ENCODE measurements at places on chromosomes 12 and 14.
A peak's percentile ranks its signal among the peaks of the same experiment; 100 is the strongest.

DNA sequence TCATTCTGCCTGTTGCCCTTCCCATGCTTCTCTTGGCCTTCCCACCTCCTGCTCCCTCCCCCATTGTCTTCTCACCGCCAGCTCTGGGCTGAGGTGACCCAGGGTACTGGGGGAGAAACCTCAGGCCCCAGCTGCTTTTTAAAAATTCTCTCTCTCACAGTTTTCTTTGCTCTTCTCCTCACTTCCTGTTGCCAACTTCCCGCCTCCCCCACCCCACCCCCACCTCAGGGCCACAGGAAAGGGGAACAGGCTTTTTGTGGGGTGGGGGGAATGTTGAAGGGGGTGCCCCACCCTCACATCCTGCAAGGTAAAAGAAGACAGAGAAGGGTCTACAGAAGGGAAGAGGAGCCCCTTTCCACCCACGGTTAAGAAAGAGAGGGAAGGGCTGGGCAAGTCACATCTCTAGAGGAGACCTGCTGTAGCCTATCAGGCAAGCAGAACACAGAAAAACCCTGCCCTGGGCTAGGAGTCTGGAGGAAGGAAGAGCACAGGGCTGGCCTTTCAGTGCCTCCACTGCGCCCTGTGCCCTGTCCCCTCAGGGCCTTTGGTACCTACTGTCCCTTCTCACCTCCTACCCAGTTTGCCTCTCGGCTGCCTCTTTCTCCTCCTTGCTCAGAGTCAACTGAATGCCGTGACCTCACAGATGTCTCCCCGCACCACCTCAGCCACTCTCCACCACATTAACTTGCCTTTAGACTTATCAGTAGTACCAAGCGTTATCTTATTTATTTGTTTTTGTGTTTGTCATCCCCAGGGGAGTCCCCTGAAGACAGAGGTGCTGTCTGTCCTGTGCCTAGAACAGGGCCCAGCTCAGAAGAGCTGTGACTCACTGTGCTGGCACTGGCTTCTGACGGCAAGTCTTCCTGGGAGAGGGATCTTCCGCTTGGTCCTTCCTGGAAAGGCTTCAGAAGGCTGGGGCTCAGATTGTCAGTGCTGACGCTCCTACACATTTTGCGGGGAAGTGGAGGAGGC, 1.7 kb downstream of the ARHGAP9 start:
- DNase-seq: peak; percentile 76

GRCh38 chr12:85711735-85712390, 124.3 kb downstream of the RASSF9 start:
- DNase-seq: no peak

GRCh38 chr12:76457010-76457409, 102.6 kb downstream of the OSBPL8 start:
- no peak for DNase-seq

GRCh38 chr14:77200406-77200985, 18.9 kb downstream of the TMEM63C start:
- no peak for DNase-seq

DNA sequence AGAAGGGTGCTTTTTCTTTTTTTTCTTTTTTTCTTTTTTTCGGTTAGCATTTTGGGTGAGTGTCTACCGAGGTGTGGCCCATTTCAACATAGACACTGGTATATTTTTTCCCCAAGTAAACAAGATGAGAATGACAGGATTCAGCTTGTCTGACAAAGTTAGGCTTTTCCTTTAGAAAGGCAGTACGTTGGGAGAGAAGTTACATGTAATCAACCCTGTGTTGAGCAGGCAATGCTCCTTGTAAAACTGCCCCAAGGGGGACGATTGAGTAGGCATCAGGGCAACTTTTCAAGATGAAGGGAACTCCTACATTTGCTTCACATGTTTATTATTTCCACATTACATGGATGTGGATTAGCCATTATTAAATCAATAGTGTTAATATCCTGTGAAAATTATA, 1.7 kb downstream of the EMP1 start:
- no peak for DNase-seq

DNA sequence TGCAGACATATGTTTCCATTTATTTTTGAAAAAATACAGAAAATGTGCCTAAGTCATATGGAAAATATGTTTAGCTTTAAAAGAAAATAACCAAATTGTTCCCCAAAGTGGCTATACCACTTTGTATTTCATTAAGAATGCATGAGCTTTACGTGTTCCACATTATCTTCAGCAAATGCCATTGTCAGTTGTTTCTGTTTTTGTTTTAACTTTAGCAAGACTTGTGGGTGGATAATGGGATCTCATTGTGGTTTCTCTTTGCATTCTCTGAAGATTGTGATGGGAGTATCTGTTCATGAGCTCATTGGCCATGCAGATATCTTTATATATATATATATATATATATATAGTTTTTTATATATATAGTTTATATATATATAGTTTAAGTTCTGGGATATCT, 181.5 kb downstream of the CCER1 start:
- no peak for DNase-seq

DNA sequence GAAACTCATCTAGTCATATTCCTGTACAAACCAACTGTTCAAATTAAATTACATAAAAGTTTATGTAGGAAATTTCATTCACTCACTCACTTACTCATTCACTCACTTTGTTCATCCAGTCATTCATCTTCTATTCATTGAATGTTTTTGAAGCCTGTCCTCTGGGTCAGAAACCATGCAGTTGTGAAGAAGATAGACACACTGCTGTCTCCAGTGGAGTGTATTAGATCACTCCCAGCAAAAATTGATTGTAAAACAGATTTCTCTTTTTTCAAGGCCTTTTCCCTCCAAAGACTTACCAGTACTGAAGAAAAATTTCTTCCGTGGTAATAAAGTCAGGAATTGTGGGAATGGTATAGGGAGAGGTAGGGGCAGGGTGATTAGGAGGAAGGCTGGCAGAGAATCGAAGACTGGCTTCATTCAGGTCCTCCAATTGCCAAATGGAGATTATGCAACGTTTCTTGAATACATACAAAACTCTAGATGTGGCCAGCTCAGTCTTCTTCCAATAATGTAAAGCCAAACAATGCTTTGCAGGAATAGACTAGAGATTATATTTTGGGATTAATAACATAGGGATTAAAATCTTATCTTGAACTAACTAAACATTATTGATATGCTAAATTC, 9.1 kb downstream of the LRRK2 start:
- no peak for DNase-seq

GRCh38 chr12:27460471-27460978, 14.0 kb downstream of the SMCO2 start:
- peak; percentile 82 for DNase-seq

DNA sequence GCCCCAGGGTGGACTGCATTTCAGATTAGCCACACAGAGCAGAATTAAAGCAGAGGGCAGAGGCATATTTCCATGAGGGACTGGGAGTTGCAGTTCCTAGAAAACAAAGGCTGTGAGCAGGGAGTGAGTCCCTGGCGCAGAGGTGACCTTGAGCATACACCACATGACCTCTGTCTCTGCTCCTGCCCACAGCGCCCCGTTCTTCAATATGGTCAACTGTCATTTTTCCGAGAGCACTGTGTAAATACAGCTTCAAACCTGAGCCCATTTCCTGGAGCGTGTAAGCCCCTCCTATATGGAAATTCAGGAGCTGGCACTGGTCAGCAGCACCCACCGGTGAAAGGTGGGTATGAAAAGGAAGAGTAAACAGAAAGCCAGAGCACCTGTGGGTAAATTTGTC, 192.2 kb upstream of the PELI2 start:
- DNase-seq: no peak

DNA sequence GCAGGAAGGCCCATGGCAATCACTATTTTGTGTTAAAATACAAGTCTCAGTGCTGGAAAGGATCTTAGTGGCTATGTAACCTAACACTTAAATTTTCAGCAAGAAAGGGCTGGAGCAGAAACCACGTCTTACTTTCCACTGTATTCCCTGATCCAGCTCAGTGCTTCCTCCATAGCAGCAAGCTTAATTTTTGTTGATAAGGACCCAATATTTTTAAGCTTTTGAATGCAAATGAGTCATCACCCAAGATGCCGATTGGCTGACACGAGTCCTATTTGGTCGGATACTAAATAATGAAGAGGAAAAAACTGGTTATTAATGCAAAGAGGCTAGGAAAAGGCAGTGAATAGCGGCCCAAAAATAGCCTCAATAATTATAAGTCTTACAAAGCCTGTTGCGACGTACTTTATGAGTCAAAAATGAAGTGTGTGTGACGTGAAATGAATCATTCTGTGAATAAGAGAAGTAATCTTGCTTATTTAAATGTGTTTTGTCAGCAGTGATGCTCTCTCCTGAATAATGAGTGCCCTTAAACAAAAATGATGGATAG, 46.9 kb upstream of the IGF1 start:
- no peak for DNase-seq

DNA sequence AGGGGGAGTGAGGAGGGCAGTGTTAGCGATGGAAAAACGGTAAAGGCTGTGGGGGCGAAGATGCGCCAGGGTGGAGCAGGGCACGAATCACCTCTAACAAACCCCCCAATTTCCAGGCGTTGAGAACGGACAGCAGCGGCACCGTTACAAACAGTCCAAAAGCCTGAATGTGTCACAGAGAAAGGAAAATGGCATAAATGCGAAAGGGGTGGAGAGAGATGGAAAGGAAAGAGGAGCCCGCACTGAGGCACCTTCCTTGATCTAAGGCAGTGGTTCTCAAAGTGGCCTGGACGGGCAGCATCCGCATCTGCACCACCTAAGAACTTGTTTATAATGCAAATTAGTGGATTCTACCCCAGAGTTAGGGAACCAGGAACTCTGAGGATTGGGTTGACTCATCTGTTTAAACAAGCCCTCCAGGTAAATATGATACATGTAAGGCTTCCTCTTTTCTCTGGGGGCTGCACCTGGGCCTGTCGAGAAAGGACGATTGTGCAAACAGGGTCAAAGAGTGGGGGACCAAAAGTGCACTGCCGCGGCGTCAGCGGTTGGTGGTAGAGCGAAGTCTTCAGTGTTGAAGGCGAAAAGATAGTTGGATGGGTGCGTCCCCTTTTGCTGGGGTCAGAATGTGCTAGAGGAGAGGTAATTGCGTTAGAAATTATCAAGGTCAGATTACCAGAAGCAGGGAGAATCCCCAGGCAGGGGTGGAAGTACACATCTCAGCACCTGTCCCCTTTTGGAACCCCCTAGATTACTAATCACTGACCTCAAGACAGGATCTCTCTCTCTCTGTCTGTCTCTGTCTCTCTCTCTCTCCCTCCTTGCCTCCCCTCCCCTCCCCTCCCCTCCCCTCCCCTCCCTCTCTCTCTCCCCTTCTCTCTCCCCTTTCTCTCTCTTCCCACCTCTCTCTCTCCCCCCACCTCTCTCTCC, 1.3 kb upstream of the KCNH5 start:
- DNase-seq: no peak

DNA sequence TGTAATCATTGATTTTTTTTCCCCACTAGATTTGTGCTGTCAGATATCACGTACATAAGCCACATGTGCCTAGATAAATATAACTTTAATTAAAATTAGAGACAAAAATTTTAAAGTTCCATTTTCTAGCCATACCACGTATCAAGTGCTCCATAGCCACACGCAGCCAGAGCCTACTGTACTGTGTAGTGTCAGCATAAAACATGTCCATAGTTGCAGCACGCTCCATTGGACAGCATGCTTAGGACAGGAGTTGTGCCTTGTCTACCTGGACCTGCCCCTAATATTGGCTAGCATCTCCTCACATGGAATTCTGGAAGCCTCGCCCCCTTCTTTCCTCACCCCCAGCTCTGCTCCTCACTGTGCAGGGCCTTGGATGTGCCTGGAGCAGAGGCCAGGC, 116.5 kb downstream of the SRGAP1 start:
- DNase-seq: no peak

DNA sequence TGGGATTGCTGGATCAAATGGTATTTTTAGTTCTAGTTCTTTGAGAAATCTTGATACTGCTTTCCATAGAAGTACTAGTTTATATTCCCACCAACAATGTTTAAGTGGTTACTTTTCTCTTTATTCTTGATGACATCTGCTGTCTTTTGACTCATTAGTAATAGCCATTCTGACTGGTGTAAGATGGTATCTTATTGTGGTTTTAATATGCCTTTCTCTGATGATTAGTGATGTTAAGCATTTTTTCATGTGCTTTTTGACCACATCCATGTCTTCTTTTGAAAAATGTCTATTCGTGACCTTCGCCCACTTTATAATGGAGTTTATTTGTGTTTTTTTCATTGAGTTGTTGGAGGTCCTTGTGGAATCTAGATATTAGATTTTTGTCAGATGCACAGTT, 865.7 kb downstream of the SLC6A15 start:
- no peak for DNase-seq

DNA sequence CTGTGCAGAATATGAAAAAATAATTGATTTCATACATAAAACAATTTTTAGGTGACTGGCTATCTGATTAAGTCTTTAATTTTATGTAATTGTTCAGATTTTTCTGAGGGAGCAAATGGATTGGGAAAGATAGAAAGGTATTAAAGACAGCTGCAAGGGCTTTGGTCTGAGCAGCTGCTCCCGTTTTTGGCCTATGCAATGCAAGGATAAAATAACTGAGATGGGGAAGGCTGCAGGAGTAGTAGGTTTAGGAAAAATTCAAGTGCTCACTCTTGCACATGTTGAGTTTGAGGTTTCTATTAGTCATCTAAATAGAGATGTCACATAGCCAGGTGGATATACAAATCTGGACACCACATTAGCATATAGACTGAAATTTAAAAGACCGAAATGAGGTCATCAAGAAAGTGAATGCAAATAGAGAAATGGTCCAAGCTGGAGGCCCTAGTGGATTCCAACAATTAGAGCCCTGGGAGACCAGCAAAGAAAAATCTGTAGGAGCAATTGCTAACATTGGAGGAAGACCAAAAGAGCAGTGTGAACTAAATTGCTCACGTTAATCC, 144.0 kb downstream of the PPFIA2 start:
- DNase-seq: no peak

DNA sequence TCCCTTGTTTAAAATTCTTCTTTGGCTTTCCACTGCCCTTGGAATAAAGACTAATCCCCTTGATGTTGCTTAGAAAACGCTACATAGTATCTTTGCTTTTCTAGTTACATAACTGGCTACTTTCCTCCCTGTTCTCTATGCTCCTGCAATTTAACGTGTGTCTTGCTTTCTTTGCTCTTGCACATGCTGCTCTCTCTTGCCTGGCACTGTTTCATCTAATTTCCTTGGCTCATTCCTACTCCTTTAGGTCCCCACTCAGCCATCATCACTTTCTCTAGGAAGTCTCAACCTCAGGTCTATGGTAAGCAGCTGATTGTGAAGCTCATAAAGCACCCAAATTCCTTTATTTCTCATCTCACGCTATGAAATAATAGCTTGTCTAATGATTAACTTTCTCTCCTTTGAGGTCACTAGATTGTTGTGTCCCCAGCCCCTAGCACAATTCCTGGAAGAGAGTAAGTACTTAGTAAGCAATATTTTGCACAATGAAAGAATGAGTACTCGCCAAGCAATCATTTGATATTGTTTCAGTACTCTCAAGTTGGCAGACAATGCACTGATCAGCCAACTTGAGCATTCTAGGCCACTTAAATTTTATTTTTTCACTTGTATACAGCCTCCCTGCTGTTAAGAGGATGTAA, 3.3 kb downstream of the ALDH6A1 start:
- no peak for DNase-seq
